ENCODE measurements at places on chromosomes 2 and 18.
A peak's percentile ranks its signal among the peaks of the same experiment; 100 is the strongest.

DNA sequence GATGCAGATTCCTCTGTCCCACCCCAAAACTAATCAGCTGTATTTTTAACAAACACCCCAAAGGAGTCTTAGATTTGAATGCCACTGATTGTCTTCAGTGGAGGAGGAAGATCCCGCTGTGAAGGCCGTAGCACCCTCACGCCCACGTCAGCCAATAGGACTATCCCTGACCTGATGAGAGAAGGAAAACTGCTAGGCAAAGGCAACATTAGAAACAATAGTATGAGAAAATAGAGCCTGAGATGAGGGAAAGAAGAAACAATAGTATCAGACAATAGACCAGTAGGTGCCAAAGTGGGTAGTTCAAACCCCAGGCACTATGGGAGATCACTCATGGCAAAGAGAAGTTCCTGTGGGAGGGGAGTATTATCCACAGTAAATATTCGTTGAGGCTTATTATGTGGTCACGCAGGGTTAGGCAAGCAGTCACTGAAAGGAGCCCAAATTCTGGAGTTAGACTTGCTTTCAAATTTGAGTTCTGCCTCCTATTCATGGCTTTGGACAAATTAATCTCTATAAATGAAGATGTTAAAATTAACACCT lies 2.8 kb downstream of the PCBP1 start:
- no peak for DNase-seq

- no peak for DNase-seq
Measured at GRCh38 chr2:43210125-43210466, 16.3 kb downstream of the ZFP36L2 start.

DNA sequence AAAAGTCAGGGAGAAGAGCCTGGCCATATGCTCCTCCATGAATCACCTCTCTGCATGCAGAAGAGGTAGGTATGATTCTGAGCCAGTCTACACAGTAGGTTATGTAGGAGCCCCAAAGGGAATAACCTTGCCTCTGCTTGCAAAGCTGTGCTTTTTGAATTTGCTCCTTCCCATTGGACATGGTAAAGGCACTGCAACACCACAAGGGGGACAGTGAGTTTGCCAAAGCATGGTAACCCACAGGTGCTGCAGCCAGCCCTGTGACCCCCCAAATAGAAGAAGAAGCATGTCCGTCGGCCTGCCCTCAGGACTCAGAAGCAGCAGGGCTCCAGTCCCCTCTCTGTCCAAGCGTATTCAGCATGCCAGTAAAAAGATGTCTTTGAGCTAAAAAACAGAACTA lies 51.0 kb upstream of the BCL2L11 start:
- DNase-seq: peak; percentile 16

DNA sequence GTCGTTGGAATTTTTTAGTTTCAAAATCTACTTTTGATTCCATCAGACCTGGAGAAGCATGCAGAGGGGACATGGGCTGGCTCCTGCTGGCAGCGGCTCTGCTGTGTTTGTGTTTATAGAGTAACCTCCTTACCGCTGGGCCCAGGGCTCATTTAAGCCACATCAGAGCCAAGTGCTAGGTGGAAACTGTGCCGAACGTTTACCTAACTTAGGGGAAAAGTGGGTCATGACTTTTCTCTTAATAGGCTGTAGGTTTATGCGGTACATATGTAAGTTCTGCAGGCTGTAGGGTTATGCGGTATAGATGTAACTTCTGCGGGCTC lies 17.7 kb downstream of the CNDP2 start:
- DNase-seq: no peak

DNA sequence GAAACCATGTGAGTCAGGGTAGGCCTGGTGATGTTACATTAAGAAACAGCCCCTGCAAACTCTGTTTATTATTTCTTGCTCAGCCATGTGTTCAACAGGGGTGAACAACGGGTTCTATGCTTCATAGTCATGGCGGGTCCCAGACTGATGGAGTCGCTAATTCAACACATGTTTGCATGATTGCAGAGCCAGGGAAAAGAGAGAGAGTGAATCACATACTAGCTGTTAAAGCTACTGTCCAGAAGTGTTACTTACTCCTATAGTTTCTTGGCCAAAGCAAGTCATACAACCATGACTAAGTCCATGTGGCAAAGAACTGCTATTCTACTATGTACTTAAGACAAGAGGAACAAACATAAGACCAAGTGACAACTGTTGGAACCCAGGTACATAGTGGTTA lies 241.2 kb upstream of the SKOR2 start:
- no peak for DNase-seq

DNA sequence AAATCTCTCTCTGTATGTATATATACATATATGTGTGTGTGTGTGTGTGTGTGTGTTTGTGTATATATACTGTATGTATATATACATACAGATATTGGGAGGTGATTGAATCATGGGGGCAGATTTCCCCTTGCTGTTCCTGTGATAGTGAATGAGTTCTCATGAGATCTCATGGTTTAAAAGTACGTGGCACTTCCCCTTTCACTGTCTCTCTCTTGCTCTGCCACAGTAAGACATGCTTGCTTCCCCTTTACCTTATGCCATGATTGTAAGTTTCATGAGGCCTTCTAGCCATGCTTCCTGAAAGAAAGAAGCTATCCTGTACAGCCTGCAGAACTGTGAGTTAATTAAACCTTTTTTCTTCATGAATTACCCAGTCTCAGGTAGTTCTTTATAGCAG lies 18.8 kb upstream of the CCDC195 start:
- no peak for DNase-seq

DNA sequence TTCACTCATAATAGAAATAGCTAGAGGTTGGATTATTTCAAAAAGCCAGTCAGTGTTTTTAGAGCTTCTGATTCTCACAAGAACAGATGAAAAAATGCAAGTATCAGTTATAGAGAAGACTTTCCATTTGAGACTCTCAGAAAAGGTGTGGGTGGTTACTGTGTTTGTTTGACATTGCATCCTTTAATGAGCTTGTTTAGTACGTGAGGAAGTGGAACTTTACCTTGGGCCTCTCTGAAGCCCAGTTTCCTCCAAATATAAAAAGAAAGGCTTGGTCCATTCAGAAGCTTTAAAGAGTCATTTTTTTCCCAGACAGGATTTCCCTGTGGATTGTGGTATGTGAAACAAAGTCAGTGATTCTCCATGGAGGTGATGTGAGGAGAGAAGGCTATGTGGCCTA lies 89.9 kb upstream of the RANBP2 start:
- no peak for DNase-seq

GRCh38 chr18:71168557-71169145 lies 879.8 kb downstream of the SOCS6 start:
- DNase-seq: no peak

- DNase-seq: peak; percentile 56
Measured at GRCh38 chr2:170177950-170178781, at the start of gene MYO3B. TSS of gene MYO3B (plus strand) at chr2:170178147. CDS start at chr2:170178288, 141 bp downstream.

- DNase-seq: no peak
Measured at GRCh38 chr18:52750995-52751394, 411.0 kb downstream of the DCC start.

GRCh38 chr2:173235947-173236803 lies 118.5 kb upstream of the CDCA7 start:
- DNase-seq: no peak

DNA sequence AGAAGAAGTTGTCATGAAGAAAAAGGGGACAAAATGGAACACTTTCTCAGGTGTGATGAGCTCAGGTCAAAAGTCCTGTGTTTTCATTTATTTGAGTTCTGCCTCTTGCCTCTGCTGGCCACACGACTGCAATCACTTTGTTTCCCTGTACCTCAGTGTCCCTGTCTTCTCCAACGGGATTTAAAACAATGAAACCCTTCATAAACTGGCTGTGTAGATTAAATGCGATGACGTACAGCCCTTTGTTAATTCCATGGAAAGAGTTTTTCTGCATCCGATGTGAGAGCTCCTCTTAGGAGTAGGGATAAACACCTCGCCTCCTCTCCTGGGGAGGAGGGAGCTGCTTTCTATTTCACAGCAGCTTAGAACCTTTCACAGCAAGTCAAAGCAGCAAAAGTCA lies 51.5 kb upstream of the CNGA3 start:
- DNase-seq: no peak

DNA sequence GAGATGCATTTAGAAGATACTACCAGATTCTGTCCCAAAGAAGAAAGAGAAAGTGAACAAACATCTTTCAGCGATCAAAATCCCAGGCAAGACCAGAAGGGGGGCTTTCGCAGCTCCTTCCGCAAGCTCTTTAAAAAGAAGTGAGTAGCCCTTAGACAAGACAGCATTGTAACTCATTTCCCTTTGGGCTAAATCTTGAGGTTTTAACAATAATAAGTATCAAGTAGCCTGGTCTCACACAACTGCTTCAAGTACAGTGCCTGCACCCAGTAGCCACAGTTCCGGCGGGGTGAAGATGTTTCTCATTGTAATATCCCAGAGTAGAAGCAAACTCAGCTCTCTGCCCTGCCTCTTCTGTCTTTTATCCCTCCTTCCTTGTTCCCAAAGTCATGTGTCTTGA lies 76.3 kb downstream of the ARHGEF33 start:
- DNase-seq: no peak

GRCh38 chr18:36099311-36099710 lies 29.8 kb downstream of the SLC39A6 start:
- no peak for DNase-seq

DNA sequence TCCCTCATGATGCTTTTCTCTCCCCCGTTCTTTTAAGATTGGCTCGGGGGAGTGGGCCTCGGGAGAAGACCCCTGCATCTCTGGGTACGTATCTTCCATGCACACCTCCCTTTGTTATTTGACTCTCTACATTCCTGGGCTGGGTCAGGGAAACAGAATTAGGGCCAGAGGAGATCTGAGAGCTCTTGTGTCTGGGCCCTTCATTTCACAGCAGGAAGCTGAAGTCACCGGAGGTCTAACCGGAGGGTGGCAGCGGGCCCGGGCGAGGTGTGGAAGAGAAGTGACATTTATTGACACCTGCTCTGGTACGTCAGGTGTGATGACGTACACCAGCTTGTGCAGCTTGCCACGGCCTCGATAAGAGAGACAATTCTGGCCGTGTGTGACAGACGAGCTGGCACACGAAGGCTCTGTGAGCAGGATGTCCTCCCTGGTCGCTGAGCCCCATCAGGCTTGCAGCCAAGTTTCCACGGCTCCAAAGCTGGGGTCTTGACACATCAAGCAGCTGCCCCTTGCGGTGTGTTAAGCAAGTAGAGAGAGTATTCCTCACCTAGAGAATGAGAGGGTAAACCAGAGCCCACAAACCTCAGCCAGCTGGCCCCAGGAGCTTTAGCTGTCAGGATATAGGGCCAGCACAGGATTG lies 30.4 kb downstream of the TOGARAM2 start:
- DNase-seq: no peak

DNA sequence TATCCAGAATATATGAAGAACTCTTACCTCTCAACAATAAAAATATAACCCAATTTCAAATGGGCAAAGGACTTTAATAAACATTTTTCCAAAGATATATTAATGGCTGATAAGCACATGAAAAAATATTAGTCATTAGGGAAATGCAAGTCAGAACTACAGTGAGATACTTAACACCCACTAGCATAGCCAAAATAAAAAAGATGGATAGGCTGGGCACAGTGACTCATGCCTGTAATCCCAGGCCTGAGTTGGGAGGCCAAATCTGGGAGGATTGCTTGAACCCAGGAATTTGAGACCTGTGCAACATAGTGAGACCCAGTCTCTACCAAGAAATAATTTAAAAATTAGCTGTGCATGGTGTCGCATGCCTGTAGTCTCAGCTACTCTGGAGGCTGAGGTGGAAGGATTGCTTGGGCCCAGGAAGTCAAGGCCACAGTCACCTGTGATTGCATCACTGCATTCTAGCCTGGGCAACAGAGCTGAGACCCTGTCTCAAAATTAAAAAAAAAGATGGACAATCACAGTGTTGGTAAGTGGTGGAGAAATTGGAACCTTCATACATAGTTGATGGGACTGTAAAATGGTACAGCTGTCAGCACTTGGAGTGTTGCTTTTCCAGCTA lies 25.1 kb downstream of the MARCHF7 start:
- DNase-seq: no peak

- DNase-seq: no peak
Measured at GRCh38 chr2:229346816-229347540, 75.9 kb upstream of the PID1 start.

GRCh38 chr2:205461169-205461568 lies 221.1 kb upstream of the NRP2 start:
- no peak for DNase-seq

DNA sequence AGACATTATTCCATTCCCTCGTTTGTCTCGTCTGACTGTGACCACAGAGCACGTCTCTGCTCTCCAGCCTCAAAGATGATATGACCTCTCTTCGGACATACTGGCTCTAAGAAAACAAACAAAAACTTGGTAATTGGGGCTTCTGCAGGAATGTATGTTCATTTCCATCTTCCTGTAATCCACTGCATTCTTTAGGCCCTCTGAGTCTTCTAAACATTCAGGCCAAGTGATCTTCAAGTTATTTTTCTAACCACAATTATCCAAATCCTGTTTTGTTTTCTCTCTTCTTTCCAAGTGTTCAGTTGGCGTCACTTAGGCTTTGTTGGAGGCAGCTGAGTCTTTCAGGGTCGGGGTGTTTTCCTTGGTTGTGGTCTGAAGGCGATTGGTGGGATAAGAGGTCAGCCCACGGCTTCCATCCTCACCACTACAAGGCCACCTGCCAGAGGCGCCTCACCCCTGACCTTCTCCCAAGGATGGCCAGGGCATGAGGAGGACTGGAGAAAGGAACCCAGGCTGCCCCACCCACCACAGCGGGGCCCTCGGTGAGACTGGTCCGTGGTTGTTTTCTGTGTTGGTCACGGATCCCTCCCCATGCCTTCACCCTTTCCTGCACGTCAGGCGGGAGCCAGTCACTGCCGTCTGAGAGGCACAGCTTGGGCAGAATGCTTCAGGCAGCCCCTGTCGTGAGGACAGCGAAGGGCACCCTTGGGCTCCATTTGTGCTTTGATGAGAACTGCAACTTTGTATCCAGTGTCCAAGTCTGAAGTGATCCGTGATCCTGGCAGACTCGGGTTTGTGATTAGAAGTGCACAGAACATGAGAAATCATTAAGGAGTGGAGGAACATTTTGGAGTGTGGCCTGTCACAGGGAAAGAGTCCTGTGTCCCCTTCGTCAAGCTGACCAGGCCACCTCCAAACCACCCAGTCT lies 88.6 kb upstream of the FHL2 start:
- peak; percentile 70 for DNase-seq

- DNase-seq: no peak
Measured at GRCh38 chr2:217000406-217000805, 140.5 kb upstream of the TNP1 start.

- no peak for DNase-seq
Measured at GRCh38 chr18:23353459-23353858, 99.6 kb upstream of the RIOK3 start.

- DNase-seq: no peak
Measured at GRCh38 chr2:40470822-40471813, 19.2 kb upstream of the SLC8A1 start.

GRCh38 chr18:58004317-58004716 lies 39.7 kb upstream of the NEDD4L start:
- DNase-seq: peak; percentile 92
